GF-D8 (cell line): ENCODE measurements at places on chromosomes 3 and 15.

DNA sequence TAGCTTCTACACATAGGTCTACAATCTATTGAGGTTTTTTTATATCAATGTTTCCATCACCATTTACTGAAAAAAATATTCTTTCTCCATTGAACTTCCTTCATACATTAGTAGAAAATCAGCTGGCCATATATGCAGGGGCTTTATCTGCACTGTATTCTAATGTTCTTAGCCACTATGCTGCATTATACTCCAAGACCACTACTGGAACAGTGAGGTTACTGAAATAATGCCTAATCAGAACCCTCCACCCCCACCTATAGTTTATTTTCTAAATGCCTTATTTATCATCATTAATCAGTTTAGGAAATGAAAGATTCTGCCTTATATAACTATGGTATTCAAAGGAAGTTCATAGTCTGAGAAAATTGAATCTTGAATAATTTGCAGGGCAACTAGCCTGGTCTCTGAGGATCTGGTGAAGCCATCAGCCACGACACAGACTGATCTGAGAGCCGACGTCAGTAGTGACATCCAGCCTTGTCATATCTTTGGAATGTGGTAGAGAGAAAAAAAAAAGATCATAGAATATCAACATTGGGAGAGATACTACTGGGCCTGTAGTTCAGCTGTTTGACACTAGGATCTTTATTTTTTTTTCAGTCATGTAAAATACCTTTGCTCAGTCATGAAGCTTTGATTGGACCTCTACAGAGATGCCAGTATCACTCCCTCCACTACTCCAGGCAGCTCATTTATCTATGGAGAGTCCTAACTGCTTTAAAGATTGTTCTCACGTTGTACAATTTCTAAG is 66.6 kb downstream of the P3H2 start:
- DNase-seq: no peak

GRCh38 chr15:82680200-82681102 is 29.2 kb downstream of the AP3B2 start:
- DNase-seq: no peak

- no peak for DNase-seq
Observed at GRCh38 chr3:149506540-149506939, 32.0 kb downstream of the TM4SF4 start.

DNA sequence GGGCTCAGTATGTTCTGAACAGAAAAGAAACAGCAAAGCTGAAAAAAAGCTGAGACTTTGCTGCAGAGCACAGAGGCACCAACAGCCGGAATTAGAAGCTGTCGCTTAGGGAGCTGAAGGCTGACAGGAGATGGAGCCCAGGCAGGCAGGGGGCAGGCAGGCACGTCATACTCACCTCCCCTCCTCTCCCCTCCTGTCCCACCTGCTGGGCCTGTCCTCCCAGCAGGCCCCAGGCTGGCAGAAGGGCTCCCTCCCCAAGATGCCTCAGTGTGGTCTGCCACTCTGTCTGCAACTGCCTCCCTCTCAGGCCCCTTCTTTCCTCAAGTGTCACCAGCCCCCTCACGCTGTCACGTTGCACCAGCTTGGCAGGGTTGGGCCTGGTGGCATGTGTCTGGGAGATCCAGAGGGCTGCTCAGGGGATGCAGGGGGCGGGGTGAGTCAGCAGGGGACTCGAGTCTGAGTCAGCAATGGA is 3.2 kb upstream of the ANKRD63 start:
- no peak for DNase-seq

GRCh38 chr15:78714890-78715289 is 73.9 kb upstream of the CHRNB4 start:
- DNase-seq: peak; percentile 16

GRCh38 chr15:68644083-68644904 is 65.5 kb downstream of the CORO2B start:
- no peak for DNase-seq

- no peak for DNase-seq
Observed at GRCh38 chr3:35900079-35900478, 260.8 kb downstream of the ARPP21 start.

- no peak for DNase-seq
Observed at GRCh38 chr15:92140796-92141195, 252.9 kb upstream of the ST8SIA2 start.

DNA sequence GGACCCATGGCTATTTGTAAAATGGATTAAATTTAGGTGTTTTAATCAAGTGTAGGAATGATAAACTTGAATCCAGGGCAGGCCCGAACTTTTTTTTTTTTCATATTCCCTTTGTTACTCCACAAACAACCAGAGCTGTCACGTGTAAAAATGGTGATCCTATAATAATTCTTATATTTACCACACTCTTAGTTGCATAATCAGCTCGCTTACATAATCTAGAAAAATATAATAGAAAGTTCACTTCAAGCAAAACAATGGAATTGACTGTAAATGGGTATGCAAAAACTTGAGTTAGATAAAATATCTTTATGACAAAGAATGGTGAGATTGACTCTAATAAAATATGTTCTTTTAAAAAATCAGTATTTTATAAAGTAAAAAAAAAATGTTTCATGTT is 2.1 kb upstream of the PAQR9 start:
- DNase-seq: no peak

- peak; percentile 80 for DNase-seq
Observed at GRCh38 chr3:107522510-107523288, at the start of gene BBX. Gene BBX (plus strand): TSS chr3:107522962. CDS start chr3:107710461, 187,499 bp downstream.

DNA sequence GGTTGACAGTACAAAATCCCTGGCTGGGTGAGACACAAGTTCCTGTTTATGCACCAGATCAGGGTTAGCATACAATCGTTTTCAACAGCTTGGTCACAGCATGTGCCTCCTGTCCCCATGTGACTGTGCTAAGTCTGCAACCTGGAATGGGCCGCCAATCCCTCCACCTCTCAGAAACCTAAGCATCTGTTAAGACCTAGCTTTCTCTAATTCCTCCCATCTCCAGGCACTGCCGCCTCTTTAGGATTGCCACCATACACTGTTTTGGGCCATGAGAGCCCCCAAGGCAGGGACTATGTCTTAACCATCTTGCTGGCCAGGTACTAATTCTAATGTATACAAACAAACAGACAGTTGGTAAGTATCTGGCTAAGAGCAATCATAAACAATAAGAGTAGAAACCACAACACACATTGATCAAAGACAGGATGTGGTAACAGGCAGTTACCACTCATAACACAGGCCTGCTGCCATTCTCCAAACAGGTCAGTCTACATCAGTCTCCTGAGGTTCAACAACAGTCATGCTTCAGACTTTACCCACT is 25.6 kb downstream of the SEC22C start:
- DNase-seq: no peak

DNA sequence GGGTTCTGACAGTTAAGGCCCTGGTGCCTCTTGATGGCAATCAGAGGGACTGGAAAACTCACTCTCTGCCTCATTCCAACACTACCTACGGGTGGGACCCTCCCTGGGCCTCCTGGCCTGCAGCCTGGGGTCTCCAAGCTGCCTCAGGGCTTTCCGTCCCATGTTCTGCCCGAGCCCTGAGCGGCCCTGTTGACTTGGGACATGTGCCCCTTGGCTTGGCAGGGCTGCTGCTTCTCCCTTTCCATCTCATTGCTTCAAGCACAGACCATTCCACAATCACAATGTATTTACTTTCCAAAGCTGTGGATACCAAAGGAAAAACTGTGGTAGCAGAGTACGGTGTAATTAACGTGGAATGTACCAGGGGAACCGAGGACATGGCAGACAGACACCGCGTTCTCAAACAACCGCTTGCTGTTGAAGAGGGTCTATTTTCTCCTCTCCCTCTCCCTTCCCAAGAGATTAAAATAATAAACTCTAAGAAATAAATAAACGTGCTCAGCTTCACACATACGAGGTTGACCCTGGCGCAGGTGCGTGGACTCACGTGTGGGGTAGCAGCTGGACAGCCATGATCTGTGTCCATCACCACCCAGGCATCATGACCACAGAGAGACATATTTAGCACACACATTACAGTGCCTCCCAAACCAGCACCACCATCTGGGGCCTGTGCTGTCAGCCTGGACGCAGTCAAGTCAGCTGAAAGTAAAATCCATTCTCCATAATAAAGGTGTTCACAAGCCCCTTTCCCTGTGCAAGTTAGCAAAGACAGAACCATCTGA is 172.0 kb downstream of the XXYLT1 start:
- no peak for DNase-seq
